Suppressor macrophage treated with lipopolysaccharide for 4 hours (primary cell): ENCODE measurements at places on chromosomes 12 and 14.
A peak's percentile ranks its signal among the peaks of the same experiment; 100 is the strongest.

DNA sequence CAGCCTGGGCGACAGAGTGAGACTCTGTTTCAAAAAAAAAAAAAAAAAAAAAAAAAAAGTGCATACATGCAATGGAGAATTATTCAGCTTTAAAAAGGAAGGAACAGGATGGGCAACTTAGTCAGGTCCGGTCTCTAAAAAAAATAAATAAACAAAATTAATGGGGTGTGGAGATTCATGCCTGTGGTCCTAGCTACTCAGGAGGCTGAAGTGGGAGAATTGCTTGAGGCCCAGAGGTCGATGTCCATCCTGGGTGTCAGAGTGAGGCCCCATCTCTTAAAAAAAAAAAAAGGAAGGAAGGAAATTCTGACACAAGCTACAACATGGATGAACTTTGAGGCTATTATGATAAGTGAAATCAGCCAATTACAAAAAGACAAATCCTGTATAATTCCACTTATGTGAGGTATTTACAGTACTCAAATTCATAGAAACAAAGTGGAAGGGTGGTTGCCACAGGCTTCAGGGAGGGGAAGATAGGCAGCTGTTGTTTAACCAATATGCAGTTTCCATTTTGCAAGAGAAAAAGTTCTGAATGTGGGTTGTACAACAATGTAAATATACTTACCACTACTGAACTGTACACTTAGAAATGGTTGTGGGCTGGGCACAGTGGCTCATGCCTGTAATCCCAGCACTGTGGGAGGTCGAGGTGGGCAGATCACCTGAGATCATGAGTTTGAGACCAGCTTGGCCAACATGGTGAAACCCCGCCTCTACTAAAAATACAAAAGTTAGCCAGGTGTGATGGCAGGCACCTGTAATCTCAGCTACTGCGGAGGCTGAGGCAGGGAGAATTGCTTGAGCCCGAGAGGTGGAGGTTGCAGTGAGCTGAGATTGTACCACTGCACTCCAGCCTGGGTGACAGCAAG lies 12.3 kb upstream of the APOF start:
- no peak for DNase-seq

DNA sequence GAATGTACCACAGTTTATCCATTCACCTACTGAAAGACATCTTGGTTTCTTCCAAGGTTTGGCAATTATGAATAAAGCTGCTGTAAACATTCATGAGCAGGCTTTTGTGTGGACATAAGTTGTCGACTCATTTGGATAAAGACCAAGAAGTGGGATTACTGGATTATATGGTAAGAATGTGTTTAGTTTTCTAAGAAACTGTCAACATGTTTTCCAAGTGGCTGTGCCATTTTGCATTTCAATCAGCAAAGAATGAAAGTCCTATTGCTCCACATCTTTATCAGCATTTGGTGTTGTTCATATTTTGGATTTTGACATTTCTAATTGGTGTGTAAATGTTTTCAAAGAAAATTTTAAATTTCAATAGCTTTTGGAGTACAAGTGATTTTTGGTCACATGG lies 27.3 kb upstream of the KLRF1 start:
- DNase-seq: no peak

- no peak for DNase-seq
These were observed 94.9 kb upstream of the TMPO start for GRCh38 chr12:98420461-98420860.

GRCh38 chr12:122834921-122835749 lies at the start of gene HIP1R:
TSS of gene HIP1R (plus strand) at chr12:122835457. CDS start at chr12:122835551, 94 bp downstream.
- DNase-seq: peak; percentile 35

DNA sequence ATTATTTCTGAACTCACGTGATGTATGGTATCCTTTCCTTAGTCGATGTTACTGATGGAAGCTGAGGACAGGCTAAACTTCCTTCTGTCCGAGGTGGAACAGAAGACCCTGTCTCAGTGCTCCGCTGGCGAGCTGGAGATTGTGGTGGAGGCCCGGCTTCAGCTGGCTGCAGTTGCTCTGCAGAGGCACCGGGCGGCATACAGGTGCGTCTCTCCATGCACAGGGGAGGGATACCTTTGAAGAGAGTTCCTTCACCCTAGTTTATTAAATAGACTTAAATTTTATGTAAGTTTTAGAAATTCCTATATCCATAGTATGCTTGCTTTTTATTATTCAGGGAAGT lies 186.7 kb upstream of the NEDD1 start:
- no peak for DNase-seq

DNA sequence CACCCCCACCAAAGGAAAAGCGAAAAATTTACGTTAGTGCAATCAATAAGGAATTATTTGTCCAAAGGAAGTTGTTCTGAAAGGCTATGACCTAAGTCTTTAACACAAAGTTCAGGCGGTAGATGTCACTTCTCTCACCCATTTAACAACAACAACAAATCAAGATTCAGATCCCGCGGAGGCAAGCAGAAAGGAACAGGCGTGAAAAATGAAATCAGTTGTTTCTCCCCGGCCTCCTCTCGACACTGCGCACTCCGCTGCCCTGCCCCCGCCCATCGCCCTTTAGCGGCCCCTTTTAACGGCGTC lies 1.4 kb downstream of the DENND5B start:
- DNase-seq: peak; percentile 71

- peak; percentile 67 for DNase-seq
These were observed 442.6 kb downstream of the DPF3 start for GRCh38 chr14:72451054-72451972.

DNA sequence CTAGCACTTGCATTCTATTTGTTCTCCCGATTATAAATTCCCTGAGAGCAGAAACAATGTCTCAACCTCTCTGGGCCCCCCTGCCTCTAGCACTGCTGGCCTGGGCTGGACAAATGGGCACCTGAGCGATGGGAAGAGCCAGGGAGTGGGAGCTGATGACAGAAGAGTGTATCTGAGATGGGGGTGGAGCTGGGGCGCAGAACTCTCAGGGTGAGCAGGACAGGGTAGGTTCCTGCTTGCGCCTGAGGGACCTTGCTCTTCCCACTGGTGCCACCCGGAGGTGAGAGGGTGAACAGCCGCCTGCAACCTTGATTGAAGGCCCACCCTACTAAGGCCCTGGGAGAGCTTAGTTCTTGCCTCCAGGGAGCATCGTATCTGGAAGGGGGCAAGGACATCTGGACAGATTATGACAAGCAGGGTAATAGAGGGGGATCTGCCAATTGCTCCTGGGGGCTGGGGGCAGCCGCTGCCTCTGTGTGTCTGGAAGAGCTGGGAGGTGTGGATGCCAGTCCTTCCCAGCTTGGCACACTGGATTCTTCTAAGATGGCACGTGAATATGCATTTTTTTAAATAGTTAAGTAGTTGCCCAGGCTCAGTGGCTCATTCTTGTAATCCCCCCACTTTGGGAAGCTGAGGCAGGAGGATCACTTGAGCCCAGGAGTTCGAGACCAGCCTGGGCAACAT lies 43.0 kb upstream of the TSPAN9 start:
- DNase-seq: peak; percentile 60

GRCh38 chr12:52004042-52004648 lies 2.6 kb upstream of the TAMALIN start:
- peak; percentile 58 for DNase-seq

- no peak for DNase-seq
These were observed 21.1 kb downstream of the MOAP1 start for GRCh38 chr14:93163564-93163963.

DNA sequence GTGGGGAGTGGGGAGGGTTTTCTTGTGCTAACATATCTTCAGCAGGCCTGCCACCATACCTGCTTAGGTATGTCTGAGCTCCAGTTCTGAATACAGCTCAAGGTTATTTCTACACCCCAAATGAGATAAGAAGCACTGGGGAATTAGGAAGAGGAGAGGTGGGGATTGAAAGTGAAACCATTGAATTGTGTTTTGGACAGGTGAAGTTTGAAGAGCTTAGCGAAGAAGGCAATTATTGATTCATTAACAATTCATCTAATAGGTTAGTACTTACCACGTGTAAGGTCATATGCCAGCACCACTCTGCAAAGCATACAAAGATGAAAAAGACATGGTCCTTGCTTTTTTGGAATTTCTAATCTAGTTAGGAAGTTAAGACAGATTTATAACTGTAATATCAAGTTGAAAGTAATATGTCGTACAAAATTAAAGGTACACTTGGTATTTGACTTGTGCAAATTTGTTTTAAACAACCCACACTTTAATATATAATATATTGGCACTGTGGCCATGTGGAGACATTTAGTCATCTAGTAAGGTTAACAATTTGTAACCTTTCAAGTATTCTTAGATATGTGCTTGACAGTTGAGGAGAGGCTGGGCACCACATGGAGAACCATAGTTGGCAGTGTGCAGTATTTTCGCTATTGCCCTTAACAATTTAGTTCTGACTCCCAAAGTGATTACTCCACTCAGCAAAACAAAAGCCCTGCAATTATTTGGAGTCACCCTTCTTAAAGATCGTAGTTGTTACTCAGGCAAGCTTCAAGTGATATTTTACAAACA lies 3.6 kb downstream of the SMCO3 start:
- no peak for DNase-seq

GRCh38 chr12:67069451-67070306 lies 199.5 kb upstream of the CAND1 start:
- peak; percentile 9 for DNase-seq

DNA sequence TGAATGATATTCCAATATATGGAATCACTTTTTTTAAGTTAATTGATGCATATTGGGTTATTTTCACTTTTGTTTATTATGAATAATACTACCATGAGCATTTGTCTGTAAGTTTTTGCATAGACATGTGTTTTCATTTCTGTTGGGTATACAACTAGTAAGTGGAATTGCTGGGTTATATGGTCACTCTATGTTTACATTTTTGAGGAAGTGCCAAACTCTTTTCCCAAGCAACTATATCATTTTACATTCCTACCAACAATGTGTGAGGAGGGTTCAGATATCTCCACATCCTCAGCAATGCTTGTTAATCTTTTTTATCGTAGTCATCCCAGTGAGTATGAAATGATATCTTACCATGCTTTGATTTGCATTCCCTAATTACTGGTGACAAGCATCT lies 64.0 kb downstream of the MON2 start:
- DNase-seq: no peak

GRCh38 chr12:124790650-124791400 lies 72.8 kb downstream of the SCARB1 start:
- no peak for DNase-seq

DNA sequence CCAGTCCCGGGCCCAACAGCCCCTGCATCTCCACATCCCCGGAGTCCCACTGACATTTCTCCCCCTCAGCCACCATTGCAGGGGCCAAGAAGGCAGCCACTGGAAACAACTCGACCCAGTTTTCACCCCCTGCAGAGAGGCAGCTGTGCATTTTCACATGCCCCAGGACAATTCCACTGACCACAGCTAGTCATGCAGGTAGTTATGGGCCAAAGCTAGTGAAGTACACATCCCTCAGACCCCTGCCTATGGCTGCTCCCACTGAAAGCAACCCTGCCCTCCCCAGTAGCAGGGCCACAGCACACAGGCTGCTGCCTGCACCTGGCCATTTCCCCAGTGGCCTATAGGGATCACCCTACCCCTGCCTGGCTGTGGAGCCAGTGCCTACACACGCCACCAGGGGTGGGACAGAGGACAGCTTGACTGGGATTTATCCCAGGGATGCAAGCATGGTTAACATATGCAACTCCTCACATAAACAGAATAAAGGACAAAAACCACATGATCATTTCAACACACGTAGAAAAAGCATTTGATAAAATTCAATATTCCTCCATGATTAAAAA lies 154.0 kb downstream of the NDUFA12 start:
- no peak for DNase-seq

DNA sequence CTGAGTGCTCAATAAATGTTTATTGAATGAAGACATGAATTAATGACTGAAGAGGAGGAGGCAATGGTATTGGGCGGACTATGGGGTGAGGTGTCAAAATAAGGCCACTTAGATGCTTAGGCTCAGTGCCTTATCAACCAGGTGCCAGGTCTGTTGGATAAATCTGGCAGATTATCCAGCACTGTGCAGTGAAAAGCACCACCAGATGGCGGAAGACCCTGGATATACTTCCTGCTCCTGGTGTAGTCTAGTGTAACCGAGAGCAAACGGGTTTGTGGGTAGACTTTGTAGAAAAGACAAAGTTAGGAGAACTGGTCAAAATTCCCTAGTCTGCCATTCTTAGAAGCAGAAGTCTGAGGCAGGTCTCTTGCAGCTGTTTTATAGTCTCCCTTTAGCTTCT lies 306.3 kb downstream of the ATP23 start:
- DNase-seq: no peak

GRCh38 chr12:109461049-109461845 lies 15.9 kb downstream of the KCTD10 start:
- DNase-seq: peak; percentile 78

GRCh38 chr12:2013527-2014223 lies 9.4 kb upstream of the DCP1B start:
- DNase-seq: no peak

GRCh38 chr14:89589400-89590118 lies 172.5 kb upstream of the FOXN3 start:
- peak; percentile 76 for DNase-seq

DNA sequence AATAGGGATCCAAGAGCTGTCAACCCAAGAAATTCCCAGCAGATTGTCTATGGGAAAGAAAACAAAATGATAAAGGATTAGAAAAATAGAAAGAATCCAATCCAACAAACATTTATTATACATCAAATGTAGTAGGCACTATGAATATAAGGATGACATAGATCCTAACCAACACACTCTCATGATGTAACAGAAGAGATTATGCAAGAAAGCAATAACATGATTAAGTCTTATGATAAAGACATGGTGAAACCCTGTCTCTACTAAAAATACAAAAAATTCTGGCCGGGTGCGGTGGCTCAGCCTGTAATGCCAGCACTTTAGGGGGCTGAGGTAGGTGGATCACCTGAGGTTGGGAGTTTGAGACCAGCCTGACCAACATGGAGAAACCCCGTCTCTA lies 2.7 kb downstream of the MED6 start:
- peak; percentile 30 for DNase-seq

- no peak for DNase-seq
These were observed 153.6 kb upstream of the C14orf180 start for GRCh38 chr14:104425763-104426646.

DNA sequence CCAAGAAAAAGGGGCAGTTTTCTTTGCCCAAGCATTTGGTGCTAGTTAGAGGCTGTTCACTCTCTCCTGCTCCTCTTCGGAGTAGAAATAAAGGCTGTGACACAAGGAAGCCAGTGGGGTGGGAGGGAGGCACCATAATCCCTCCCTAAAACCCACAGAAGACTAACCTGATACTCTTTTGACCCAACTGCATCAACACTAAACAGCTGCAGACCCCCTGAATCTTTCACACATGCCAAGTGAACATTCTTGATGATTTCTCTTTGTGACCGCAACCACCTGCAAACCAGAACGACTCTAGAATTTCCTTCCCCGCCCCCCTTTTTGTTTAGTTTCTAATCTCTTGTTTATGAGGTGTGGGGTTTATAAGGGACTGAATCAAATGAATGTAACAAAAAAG lies 175.8 kb upstream of the BCL2L14 start:
- no peak for DNase-seq

DNA sequence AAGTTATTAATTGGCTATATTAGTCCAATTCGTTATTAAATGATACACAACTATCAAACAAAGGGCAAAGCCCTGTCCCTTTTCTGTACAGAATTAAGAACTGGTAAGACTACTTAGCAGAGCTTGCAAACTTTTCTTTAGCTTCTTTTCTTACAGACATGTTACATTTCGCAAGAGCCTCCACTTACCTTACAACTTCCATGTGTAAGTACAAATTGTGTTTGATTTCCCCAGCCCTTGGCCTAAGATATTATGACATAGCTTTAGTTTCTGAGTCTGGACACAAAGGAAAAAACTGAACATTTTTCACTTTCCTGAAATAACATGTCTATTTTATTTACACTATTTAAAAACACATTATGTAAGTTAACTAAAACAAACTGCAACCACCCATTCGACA lies 1.7 kb downstream of the ATF7 start:
- DNase-seq: no peak

- DNase-seq: no peak
These were observed 28.9 kb upstream of the TMEM179 start for GRCh38 chr14:104633276-104634137.
